ENCODE measurements at places on chromosomes 11 and 22.
A peak's percentile ranks its signal among the peaks of the same experiment; 100 is the strongest.

- no peak for DNase-seq
Observed at GRCh38 chr11:116454951-116455350, 317.8 kb downstream of the BUD13 start.

DNA sequence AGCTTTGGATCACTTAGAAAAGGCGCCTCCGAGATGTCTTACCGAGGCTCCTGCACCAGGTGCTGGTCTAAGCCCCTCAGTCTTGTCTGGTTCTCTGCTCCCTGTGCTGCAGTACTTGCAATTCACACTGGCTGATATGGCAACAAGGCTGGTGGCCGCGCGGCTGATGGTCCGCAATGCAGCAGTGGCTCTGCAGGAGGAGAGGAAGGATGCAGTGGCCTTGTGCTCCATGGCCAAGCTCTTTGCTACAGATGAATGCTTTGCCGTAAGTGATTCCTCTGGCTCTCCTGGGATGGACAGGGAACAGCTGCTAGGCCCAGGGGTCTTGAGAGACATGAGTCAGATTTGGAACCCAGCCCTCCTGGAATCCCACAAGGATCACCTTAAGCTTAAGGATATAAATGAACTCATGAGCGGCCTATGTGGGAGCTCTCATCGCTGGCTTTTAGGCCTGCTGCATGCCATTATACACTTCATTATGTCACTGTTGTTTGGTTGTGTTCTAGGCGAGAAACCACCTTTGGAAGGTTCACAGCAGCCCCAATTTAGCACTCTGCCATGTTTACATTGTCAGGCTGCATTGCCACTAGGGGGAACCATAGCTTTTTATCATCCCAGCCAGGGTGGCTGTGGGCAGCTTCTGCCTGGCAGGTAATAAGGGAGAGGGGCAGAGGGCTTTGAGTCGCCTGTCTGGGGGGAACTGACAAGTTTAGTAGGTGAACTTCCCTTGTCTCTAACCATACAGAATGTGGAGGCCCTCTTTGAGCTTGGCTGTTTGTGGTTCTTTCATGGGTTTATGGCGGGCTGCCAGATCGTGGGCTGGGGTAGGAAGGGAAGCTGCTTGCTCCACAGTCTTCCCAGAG is 8.5 kb downstream of the ACAD8 start:
- no peak for DNase-seq

GRCh38 chr11:11260903-11261302 is 92.1 kb downstream of the CSNK2A3 start:
- DNase-seq, result no peak

- no peak for DNase-seq
Observed at GRCh38 chr11:46845440-46845739, 690 bp downstream of the CKAP5 start.

GRCh38 chr22:30600921-30601320 is 6.1 kb upstream of the TCN2 start:
- no peak for DNase-seq

- no peak for DNase-seq
Observed at GRCh38 chr11:66973956-66974580, 1.0 kb upstream of the C11orf86 start.

GRCh38 chr11:107856981-107857517 is 1.5 kb downstream of the SLC35F2 start:
- no peak for DNase-seq

DNA sequence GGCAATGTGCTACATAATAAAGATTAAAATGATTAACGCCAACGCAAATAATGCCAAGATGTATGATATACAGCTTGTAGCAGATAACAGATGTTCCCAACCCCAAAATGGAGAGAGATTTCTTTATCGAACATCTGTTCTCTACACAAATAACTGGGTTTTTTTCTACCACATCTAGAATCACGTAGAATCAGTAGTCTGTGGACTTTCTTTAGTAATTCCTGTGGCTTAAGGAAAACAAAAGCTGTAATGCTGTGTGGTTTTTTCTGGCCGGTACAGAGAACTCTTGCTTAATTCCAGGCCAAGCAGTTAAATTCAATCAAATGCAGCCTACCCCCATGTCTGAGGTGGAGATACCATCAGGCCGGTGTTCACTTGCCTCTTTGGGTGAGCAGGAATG is 303.4 kb downstream of the FAT3 start:
- DNase-seq, result no peak

GRCh38 chr22:49869845-49870712 is 16.4 kb downstream of the ZBED4 start:
- DNase-seq, result peak; percentile 27

DNA sequence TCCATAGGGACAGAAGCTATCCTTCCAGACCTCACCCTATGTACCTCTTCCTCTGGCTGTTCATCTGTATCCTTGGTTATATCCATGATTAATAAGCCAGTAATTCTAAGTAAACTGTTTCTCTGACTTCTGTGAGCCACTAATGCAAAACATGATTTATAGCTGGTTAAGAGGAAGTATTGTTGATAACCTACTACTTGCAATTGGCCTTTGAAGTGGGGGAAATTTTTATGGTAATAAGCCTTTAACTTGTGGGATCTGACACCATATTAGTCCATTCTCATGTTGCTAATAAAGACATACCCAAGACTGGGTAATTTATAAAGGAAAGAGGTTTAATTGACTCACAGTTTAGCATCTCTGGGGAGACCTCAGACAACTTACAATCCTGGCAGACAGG is 21.9 kb downstream of the CASP12 start:
- DNase-seq, result no peak

GRCh38 chr11:17561111-17561415 is 14.0 kb downstream of the OTOG start:
- DNase-seq, result no peak

GRCh38 chr11:84541731-84542340 is 1085.3 kb downstream of the DLG2 start:
- no peak for DNase-seq

DNA sequence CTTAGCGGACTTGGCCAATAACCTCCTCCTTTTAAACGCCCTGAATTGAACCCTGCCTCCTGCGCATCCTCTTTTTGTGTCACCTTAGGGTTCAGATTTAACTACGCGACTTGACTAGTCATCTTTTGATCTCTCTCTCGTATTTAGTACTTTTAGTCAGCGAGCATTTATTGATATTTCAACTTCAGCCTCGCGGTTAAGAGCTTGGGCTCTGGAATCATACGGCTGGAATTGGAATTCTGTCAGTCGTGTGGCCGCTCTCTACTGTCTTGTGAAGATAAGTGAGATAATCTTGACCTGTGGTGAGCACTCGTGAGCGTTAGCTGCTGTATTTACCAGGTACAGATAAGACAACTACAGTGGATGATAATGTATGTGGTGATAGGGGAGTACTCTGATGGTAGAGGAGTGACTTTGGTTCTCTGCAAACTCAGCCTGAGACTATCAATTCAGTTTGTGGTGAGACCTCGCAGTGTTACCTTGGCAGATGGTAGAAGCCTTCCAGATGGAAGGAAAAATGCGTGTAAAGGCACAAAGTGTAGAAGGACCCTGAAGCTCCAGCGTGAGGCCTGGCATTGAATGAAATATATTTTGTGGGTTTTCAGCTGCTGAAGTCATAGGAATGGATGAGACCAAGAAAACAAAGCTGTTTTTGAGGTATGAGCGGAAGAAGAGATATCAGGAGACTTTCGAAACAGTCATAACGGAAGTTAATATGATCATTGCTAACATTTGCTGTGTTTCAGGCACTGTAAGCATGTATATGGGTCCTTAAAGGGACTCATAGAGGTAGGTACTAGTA is 682 bp downstream of the ATM start:
- DNase-seq, result no peak

DNA sequence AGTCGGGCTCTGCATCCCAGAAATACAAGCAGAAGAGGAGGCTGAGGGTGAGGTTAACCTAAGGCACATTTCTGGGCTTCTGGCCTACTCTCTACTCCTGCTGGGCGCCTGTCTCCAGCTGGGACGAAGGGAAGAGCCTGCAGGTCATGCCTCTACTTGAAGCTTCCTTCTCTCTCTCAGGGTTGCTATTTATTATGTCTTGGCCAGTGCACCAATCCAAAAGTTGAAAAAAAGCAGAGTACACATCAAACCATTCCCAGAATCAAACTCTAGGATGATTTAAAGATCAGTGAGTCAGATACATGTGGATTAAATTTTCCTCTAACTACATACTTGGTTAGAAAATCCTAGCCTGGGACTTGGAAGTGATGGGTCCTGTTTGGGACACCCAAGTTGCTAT is 60.2 kb upstream of the CDON start:
- DNase-seq, result no peak

- no peak for DNase-seq
Observed at GRCh38 chr11:47408598-47409439, 429 bp downstream of the SLC39A13 start.

- DNase-seq, result no peak
Observed at GRCh38 chr11:119856681-119857485, 127.9 kb upstream of the NECTIN1 start.

DNA sequence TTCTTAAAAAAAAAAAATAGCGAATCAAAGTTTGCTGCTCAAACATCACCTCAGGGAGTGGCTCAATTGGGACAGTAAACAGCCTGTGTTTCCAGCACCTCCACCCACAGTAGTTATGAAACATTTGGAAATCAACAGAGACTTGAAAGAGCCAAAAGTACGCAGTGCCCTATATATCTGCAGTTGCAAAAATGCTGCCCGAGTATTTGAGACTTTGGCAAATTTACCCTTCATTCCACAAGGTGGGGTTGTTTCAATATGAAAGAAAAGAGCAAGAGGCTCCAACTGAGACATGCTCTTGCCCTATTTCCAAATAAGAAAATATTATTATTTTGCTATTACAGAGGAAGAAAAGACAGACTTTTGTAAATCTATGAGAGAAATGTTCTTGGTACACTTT is 851.1 kb upstream of the RAG2 start:
- DNase-seq, result no peak

DNA sequence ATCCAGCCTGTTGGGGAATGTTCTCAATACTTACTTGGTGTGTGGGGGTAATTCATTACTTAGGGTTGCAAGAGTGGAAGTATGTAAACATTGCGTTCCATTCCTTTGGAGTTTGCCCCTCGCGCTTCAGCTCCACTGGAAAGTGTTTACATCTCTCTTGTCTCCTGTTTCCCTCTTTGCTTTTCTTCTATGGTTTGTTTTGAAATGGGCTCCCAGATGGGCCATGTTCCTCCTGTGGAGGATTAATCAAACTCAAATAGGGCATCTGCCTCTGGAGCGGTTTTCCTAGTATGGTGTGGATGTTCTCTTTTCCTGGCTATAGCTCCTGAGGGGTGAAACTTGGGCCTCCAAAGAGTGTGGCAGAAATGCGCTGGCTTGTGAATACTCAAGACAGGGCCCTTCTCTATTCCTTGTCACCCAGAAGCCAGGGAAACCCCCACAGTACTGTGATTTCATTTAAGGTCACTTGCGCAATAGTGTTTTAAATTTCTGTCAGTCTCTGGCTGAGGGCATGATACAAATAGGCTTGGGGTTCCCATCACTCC is 51.9 kb downstream of the CD44 start:
- no peak for DNase-seq

DNA sequence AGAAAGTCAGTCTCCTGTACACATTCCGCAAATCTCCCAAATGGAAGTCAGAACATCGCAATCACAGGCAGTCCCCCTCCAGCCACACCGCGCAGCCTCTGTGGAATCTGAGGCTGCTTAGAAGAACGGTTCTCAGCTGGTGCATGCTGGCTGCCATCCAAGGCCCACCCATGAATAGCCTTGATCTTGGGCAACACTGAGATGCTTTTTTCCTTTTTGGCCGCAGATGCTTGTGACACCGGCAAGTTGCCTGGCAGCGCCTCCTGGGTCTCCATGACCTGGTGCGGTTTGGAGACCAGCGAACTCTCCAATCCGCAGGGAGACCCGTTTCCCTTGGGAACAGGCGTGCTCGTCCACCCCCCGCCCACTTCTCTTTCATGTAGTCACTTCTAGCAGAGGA is 26.3 kb upstream of the PHF21B start:
- no peak for DNase-seq

- no peak for DNase-seq
Observed at GRCh38 chr22:30144391-30144790, 64.1 kb downstream of the HORMAD2 start.

DNA sequence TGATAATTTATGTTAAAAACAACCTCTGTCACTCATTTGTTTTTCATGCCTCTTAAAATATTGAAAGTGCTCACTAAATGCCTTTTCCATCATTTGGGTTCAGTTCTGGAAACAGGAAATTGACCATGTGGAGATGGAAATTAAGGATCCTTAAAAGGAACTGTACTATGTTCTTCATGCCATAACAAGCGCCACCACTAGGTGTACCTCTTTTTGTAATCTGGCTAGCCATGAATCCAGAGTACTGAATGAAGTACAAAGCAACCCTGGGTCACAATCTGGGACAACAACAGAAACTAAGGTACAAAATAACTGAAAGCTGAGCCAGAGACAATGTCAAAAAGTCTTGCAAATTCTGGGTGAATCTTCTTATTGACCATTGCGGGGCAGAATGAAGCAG is 559.1 kb downstream of the FAM181B start:
- no peak for DNase-seq

GRCh38 chr11:60931917-60932316 is 7.7 kb downstream of the TMEM132A start:
- DNase-seq, result no peak

GRCh38 chr11:124069429-124070401 is 28.6 kb upstream of the OR10G7 start:
- DNase-seq, result no peak

DNA sequence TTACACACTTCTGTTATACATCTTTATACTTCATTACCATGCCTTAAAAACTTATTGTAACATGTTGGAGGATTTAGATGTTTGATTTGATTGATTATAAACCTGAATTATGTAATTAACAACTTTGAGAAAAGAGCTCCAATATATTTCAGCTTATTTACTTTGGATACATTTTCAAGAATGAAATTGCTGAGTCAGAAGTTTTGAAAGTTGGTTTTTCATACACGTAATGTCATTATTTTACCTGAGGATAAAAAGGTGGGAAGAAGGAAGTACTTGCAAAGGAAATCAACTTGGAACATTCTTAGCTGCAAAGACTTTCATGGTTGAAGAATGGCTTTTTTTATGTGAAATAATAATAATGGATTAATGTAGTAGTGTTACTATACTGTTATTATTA is 677.2 kb downstream of the FAM181B start:
- DNase-seq, result no peak

GRCh38 chr11:112248201-112248600 is 12.5 kb downstream of the PLET1 start:
- DNase-seq, result no peak
